ENCODE measurements at places on chromosomes 12 and 14. TPM values are rescaled to one million over a fixed set of nuclear protein-coding genes. Genes with fewer than 3 reads are reported as not detected.

DNA sequence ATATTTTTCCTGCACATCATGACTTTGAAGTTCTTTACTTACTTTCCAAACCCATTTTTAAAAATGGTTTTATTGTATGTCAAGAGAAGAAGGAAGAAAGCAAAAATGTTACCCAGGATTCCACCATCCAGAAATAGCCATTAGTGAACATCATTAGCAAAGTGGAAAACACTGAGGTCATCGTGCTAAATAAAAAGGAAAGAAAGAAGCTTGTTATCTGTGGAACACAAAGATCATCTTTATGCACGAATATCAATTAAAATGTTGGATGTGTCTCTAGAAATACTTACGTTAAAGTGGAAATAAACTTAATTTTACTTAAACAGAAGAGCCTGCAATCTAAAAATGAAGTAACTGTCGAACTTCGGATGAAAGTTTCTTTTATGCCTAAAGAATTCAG, 27.3 kb downstream of the SFSWAP start:
- no peak for DNase-seq

DNA sequence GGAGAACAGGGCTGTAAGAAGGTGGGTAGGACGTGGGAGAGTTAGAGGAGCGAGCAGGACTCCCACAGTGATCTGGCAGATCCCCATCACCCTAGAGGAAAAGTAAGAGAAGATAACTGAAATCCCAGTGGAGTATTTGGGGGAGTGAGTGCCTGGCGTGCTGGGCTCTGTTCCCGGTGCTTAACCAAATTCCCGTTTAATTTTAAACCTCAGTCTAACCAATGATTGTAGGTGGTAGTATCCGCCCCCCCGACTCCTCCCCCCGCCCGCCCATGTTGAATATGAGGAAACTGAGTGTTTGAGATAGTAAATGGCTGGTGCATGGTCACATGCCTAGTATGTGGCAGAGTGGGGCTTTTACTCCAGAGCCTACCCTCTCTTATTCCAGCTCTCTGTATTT, 1.2 kb downstream of the TARBP2 start:
- no peak for DNase-seq

- DNase-seq, result peak; percentile 61
These were observed 40.3 kb downstream of the EVL start for GRCh38 chr14:100105357-100106169.

GRCh38 chr12:15717940-15718567, 71.1 kb downstream of the EPS8 start:
- DNase-seq, result no peak

- peak; percentile 77 for DNase-seq
These were observed 103.7 kb downstream of the SCARB1 start for GRCh38 chr12:124759841-124760503.

GRCh38 chr12:57626111-57626920, 6.7 kb downstream of the B4GALNT1 start:
- DNase-seq, result no peak

Gene CLEC6A
- not detected for total RNA-seq
